Stimulated activated CD8-positive, alpha-beta memory T cell treated with anti-CD3 and anti-CD28 coated beads, Interleukin-12 subunit alpha, Interleukin-12 subunit beta, amount 100 ng/mL, for 4 hours (primary cell): ENCODE measurements at places on chromosomes 4 and X.

- no peak for DNase-seq
These were observed 9.6 kb downstream of the HAUS7 start for GRCh38 chrX:153460826-153461225.

GRCh38 chr4:38678078-38678477, 14.1 kb downstream of the KLF3 start:
- DNase-seq = no peak

GRCh38 chr4:24849756-24850155, 54.4 kb downstream of the SOD3 start:
- no peak for DNase-seq

- no peak for DNase-seq
These were observed 4.1 kb upstream of the SOX3 start for GRCh38 chrX:140508958-140509357.

DNA sequence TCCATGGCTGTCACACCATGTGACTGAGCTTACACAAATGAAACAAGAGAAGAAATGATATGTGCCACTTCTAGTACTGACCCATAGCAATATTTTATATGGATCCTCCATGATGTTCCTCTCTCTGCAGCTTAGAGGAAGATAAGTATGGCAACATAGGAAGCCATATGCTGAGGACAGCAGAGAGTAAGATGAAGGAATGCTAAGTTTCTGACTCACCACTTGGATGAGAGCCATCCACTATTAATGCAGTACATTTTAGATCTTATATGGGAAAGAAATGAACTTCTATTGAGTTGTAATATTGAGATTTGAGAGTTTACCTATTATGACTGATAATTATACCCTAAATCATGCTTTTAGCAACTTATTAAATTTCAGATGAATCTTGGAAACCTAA, 386.9 kb upstream of the MAOA start:
- DNase-seq = no peak

GRCh38 chrX:867966-868647, 237.5 kb downstream of the SHOX start:
- no peak for DNase-seq

GRCh38 chr4:151992332-151993154, 231.7 kb upstream of the GATB start:
- DNase-seq = no peak

DNA sequence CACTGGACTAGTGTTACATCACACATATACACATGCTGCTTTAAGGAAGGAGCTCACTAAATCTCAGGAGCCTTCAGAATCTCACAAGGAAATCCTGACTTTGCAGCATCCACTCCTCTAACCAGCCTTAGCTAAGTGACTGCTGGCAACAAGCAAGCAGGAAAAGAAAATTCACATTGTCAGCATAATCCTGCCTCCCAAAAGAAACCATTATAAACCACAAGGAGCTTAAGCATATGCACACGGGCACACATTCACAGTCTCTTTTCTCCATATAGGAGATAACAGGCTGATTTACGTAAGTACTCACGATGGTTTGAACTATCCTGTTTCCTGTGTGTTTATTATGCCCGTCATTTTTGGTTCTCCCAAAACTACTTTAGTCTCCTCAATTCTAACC, 136.3 kb downstream of the TMEM144 start:
- no peak for DNase-seq

DNA sequence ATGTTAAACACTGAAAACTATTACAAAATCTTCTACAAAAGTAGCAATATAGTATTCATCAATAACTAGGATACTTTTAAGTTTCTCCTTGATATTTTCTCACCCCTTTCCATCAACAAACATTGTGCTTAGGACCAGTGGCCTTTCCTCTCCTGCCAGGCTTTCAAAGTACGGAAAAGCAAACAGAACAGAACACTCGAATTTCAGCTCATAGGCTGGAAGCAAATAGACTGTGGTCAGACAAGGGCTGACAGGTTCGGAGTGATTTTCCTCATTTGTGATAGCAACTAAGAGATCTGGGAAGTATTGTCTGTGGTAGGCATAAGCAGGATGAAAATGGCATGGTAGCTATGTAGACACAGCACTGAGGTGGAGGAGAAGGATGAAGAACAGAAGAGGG, 68.6 kb upstream of the SORBS2 start:
- no peak for DNase-seq

DNA sequence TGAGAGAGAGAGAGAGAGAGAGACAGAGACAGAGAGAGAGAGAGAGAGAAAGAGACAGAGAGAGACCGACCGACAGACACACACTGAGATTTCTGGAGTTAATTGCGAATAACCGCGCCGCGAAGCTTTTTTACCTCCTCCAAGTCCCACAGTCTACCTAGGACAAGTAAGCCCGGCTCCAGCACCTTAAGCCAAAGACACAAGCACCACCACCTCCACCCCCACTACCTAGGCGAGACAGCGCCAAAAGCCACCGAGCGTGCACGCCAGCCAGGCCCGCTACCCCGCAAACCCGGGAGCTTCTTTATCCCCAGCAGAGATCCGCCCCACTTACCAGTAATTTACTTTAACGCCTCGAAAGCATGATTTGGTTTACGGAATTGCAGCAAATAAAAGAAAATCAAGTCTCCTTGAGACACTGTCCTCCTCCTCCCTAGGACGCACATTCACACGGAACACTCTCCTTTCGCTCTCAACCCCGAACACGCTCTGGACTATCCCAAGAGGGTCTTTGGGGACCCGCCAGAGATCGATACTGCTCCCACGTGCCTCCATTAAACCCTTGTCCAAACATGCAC, 649.6 kb upstream of the DIPK2B start:
- no peak for DNase-seq

GRCh38 chr4:8732092-8732491, 139.5 kb downstream of the CPZ start:
- DNase-seq = no peak
